ENCODE measurements at places on chromosomes 6 and 20. TPM values are rescaled to one million over a fixed set of nuclear protein-coding genes. Genes with fewer than 3 reads are reported as not detected.

DNA sequence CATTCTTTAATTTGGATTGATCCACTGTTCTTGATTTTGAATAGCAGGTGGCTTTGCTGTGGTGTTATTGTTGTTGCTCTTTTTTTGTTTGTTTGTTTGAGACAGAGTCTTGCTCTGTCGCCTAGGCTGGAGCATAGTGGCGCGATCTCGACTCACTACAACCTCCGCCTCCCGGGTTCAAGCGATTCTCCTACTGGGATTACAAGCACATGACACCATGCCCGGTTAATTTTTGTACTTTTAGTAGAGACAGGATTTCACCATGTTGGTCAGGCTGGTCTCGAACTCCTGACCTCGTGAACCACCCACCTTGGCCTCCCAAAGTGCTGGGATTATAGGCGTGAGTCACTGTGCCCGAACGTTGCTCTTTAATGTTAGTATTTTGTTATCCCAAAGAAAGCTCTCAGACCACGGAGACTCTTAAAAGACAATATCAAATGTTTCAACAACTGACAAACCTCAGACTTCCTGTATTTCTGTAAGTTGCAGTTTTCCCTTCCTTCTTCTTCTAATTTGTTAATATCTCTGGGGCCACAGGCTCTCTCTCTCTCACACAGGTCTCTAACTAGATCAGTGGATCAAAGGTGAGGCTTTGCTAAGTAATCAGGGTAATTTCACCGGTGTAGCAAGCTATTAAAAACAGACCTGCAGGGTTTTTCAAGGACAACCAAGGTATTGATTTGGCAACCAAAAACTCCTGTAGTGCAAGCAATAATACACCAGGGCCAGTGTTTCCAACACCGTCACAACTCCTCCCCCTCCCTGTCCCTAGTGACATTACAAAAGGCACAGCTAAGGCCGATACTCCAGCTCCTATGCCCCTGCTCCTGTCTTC, 48.8 kb upstream of the ZNF217 start:
- no peaks in the 10 kb centered on the region for H3K27me3 ChIP-seq
- H3K36me3 ChIP-seq: no peaks in the 10 kb centered on the region
- peaks cover 11% of the 10 kb centered on the region for H3K4me1 ChIP-seq

Gene E2F1
- total RNA-seq: 13.3 TPM

DNA sequence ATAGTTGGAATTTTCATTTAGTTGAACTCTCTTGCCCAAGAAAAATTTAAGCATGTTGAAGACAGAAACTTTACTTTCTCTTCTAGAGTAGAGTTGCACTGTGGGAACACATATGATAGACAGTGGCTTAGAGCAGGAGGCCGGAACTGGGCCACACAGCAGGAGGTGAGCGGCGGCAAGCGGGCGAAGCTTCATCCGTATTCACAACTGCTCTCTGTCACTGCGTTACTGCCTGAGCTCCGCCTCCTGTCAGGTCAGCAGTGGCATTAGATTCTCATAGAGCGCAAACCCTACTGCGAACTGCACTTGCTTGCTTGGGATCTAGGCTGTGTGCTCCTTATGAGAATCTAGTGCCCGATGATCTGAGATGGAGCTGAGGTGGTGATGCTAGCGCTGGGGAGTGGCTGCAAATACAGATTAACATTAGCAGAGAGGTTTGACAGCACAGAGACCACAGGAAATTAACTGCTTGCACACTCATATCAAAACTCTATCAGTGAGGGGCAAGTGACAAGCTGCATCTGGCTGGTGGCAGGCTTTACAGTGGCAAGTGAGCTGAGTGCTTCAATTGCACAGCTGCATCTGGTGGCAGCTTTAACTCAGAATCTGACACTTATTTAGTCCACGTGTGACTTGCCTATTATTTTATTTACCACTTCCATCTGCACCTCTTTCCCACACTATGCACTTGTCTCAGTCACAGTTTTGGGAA, 174.9 kb upstream of the C6orf118 start:
- DNase-seq: no peak
- H3K4me3 ChIP-seq: no peak overlapping the region
- H3K27ac ChIP-seq: no peak overlapping the region
- no peaks in the 10 kb centered on the region for H3K4me1 ChIP-seq
- H3K36me3 ChIP-seq: no peaks in the 10 kb centered on the region

GRCh38 chr6:36331381-36331780, 5.3 kb downstream of the BNIP5 start:
- DNase-seq: no peak
- H3K36me3 ChIP-seq: no peaks in the 10 kb centered on the region
- no peak overlapping the region for H3K4me3 ChIP-seq

DNA sequence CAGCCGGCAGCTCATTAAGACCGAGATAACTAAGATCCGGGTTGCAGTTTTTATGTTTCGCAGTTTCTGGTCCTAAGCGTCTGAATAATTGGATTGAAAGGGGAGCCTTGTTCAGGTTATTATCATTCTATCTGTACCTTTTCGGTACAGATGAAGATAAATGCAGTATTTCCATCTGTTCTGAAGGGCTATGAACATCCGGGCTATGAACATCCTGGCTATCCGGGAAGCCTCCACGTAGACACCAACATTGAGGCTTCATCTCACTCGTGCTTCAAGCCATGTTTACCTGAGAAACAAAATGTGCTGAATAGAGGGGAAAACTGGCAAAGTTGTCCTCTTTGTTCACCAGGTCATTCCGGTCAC, 399 bp upstream of the REPS1 start:
- no peak for DNase-seq
- H3K27ac ChIP-seq: peak overlapping the region; percentile 25
- no peaks in the 10 kb centered on the region for H3K36me3 ChIP-seq
- H3K27me3 ChIP-seq: no peaks in the 10 kb centered on the region

GRCh38 chr20:59411170-59411569, 110.8 kb downstream of the EDN3 start:
- H3K4me1 ChIP-seq: no peaks in the 10 kb centered on the region
- peaks cover 9% of the 10 kb centered on the region for H3K27me3 ChIP-seq
- no peak overlapping the region for H3K4me3 ChIP-seq
- no peaks in the 10 kb centered on the region for H3K36me3 ChIP-seq
- DNase-seq: no peak
- H3K27ac ChIP-seq: no peak overlapping the region

Gene C6orf58
- 0.05 TPM for total RNA-seq

Gene GMPR
- total RNA-seq: 4.1 TPM

DNA sequence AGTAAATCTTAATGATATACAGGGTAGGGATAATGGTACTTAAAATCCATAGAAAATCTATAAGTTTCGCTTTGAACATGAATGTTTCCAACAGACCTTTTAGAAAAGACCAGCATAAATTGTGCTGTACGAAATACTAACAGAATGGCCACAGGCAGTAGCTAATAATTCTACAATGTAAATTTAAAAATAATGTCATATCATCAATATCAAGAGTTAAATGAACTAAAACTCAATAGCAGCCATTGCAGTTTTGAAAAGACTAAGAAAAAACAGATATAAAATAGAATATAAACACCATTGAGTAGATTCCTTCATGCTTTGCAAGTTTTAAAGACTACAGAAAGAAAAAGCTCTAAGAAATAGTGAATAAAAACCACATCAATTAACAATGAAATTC, 14.7 kb downstream of the TBC1D32 start:
- no peak overlapping the region for H3K4me3 ChIP-seq
- no peak for DNase-seq
- no peaks in the 10 kb centered on the region for H3K4me1 ChIP-seq
- H3K36me3 ChIP-seq: peaks cover 4% of the 10 kb centered on the region
- no peaks in the 10 kb centered on the region for H3K27me3 ChIP-seq
- H3K27ac ChIP-seq: no peak overlapping the region

GRCh38 chr6:4560221-4561077, 215.8 kb upstream of the CDYL start:
- no peak for DNase-seq
- H3K27ac ChIP-seq: no peak overlapping the region
- no peak overlapping the region for H3K4me3 ChIP-seq
- H3K36me3 ChIP-seq: no peaks in the 10 kb centered on the region
- H3K27me3 ChIP-seq: no peaks in the 10 kb centered on the region
- H3K4me1 ChIP-seq: no peaks in the 10 kb centered on the region

Gene MMUT
- total RNA-seq: 13.3 TPM

- H3K27ac ChIP-seq: no peak overlapping the region
- H3K27me3 ChIP-seq: peaks cover 22% of the 10 kb centered on the region
- no peaks in the 10 kb centered on the region for H3K36me3 ChIP-seq
- DNase-seq: no peak
Measured at GRCh38 chr6:32665661-32666060, 796 bp downstream of the HLA-DQB1 start.

Gene RAD21L1
- total RNA-seq: not detected

- no peaks in the 10 kb centered on the region for H3K36me3 ChIP-seq
- H3K27me3 ChIP-seq: no peaks in the 10 kb centered on the region
- H3K4me1 ChIP-seq: no peaks in the 10 kb centered on the region
- H3K27ac ChIP-seq: no peak overlapping the region
- H3K4me3 ChIP-seq: no peak overlapping the region
Measured at GRCh38 chr20:22805219-22805618, 220.8 kb upstream of the FOXA2 start.

DNA sequence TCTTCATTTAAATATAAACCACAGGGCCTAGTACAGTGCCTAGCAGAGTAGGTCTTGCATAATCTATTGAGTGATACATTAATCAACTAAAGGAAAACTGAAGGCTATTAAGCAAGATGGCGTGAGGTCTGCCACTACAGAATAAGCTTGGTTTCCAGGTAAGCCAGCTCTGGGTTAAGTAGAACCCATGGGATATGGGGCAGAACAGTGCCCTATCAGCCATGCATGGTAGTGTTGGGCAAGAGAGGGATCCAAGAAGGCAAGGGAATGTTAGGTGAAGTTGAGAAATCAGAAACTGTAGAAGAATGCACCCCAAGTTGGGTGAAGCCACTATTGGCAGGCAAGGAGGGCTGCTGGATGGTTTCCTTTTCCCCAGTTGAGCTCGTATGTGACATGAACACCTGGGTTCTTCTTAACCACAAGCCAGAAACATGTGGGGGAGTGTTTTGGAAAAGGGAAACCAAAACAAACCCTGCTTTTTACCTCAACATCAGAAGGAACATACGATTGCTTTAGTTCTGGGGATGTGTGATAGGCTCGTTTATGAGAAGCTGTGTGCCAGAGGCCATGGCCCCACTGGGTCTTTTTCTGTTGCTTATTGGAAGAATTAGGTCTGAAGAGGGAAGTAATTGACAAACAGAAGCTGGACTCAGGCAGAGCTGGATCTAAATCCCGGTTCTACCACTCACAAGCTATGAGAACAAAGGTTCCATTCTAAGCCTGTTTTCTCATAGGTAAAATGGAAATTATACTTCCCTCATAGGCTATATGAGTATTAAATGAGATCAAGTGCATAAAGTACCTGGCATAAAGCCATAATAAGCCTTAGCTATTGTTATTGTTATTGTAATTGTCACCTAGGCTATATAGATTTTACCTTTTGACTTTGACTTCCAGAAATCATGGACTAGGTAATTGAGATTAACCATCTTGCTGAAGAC, 33.5 kb downstream of the NEDD9 start:
- H3K4me3 ChIP-seq: no peak overlapping the region
- H3K4me1 ChIP-seq: peaks cover 80% of the 10 kb centered on the region
- no peaks in the 10 kb centered on the region for H3K27me3 ChIP-seq
- H3K27ac ChIP-seq: peak overlapping the region; percentile 95
